ENCODE measurements at places on chromosomes 11 and 22.

- DNase-seq: no peak
Measured at GRCh38 chr11:33179348-33179803, 18.1 kb upstream of the CSTF3 start.

- peak; percentile 91 for DNase-seq
Measured at GRCh38 chr22:46934746-46935491, 172.5 kb downstream of the TBC1D22A start.

DNA sequence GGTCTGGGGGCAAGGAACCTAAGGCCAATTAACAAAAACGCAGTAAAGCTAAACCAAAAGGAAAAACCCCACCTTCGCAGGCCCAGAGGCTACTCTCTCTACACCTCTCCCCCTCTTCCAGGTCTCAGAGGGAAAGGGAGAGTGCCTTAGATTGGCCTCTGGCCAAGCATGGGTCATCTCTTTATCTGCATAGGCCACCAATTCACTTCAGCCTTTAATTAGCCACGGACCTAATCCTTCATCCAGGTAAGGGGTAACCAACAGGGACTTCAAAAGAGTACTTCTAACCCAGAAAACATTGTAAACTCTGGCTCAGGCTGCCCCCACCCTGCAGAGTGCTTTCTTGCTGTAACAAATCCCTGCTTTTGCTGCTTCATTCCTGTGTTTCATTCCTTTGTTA lies 9.4 kb downstream of the VSTM5 start:
- DNase-seq: no peak

- DNase-seq: no peak
Measured at GRCh38 chr11:14766585-14766984, 123.0 kb downstream of the PDE3B start.

GRCh38 chr11:59822989-59823566 lies 12.5 kb upstream of the MRPL16 start:
- peak; percentile 34 for DNase-seq

GRCh38 chr11:32259641-32260081 lies 168.8 kb downstream of the RCN1 start:
- DNase-seq: peak; percentile 78

DNA sequence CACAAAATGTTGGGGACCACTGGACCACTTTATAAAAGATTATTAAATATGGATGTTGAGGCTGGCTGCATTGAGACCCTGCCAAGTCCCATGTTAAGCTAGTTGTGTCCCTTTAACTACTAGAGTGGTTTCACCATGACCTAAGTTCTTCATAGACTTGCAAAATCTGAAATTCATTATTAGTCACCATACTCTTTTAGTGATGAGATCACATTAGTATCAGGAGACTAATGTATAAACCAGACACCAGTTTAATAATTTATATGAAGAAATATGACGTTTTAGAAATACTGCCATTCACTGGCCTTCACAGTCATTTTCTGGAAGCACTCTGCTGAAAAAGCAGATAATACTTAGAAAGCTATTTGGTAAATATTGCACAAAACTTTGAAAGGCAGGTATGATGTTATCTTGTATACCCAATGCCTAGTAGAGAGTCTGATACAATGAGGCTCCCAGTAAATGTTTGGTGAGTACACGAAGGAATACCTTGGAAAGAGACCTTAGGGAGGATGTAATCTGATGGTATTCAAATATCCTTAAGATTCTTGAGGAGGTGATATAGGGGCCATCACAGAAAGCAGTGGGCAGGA lies 728.2 kb upstream of the ANO5 start:
- DNase-seq: no peak

DNA sequence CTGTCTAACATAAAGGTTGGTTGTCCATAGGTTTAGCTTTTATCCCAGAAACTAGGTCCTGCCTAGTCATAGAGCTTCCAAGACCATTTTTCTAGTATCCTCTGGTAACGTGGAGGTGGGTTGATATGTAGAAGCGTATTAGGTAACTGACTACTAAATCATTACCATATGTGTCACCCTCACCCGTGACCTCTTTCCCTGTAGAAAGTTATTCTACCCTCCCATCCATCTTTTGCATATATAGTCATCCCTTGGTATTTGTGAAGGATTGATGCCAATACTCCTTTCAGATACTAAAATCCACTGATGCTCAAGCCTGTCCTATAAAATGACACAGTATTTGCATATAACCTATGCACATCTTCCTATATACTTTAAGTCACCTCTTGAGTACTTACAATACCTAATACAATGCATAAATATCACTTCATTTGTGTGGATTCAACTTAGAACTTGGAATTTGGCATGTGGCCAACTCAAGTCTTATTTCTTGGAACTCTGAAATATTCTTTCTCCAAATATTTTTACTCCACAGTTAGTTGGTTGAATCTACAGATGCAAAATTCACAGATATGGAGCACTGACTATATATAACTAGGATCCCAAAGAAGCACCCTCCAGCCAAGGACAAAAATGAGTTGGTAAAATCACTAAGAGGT lies 497.0 kb upstream of the TENM4 start:
- DNase-seq: no peak

GRCh38 chr22:44561139-44561840 lies 63.3 kb upstream of the RTL6 start:
- no peak for DNase-seq

- DNase-seq: no peak
Measured at GRCh38 chr22:17976121-17976520, 48.2 kb downstream of the MICAL3 start.

DNA sequence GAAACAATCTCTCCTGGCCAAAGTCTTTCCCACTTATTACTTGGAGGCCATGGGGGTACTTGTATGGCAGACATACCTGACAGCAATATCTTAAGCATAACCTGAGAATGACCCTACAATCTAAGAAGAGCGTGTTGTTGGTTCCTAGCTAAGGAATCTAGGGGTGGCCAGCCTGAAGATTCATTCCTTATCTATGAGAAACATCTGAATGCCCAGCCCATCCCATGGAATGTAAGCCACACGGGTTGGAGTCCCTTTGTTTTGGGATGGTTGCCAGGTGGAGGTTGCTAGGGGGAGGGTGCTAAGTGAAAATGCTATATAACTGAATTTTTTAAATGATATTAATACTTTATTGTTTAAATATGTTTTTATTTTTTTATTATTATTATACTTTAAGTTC lies 725.0 kb downstream of the ETS1 start:
- no peak for DNase-seq

DNA sequence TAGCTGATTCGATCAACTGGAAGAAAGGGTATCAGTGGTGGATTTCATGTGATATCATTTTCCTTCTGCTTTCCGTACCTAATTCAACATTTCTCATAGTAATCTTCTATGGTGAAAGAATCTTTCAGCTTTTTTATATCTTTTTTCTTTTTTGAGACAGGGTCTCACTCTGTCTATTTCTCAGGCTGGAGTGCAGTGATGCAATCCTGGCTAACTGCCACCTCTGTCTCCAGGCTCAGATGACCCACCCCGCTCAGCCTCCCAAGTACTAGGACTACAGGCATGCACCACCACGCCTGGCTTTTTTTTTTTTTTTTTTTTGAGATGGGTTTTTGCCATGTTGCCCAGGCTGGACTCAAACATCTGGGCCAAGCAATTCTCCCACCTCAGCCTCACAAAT lies 18.6 kb upstream of the CHORDC1 start:
- no peak for DNase-seq

DNA sequence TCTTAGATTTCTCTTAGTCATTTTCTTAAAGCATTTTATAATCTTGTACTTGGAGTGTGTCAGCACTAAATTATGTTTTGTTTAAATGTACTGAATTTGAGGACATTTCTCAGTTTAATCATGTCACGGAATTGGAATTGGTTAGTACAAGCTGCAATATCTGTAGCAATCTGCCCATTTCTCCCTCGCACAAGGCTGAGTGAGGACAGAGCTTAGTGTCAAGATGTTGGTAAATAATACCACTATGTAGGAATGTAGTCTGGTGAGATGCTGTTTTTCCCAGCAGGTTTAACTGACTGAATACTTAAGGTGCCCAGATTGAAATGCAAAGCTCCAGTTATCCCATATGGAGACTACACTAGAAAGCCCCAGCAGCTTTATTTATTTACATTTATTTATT lies 30.6 kb downstream of the SREBF2 start:
- no peak for DNase-seq

DNA sequence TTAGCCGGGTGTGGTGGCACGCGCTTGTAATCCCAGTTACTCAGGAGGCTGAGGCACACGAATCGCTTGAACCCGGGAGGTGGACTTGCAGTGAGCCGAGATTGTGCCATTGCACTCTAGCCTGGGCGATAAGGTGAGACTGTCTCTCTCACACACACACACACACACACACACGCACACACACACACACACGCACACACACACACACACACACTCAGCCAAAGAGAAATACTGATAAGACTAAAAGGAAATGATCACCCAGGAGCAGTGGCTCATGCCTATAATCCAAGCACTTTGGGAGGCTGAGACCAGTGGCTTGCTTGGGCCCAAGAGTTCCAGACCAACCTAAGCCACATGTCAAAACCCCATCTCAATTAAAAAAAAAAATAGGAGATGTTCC lies 20.8 kb downstream of the HSPA8 start:
- no peak for DNase-seq

- no peak for DNase-seq
Measured at GRCh38 chr11:70555078-70555477, 156.7 kb downstream of the CTTN start.

DNA sequence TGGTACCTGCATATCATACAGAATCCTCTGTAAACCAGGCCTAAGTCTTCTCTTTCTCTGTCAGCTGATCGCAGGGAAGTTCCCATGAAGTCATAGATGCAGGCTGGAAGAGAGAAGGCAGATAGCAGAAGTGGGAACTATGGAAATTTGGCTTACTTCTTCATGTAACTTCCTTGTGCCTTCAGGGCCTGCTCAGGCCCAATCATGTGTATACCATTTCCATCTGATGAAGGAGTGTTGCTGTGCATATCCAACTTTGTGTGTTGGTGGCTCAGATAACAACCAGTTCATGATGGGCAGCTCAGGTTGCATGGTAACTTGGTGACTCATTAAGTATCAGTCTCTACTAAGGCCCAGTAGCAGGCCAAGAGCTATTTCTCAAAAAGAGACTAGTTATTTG lies 53.1 kb upstream of the CEP295 start:
- DNase-seq: no peak

GRCh38 chr11:25981998-25982397 lies 349.9 kb upstream of the ANO3 start:
- DNase-seq: peak; percentile 71

- DNase-seq: no peak
Measured at GRCh38 chr11:100192181-100192580, 494.9 kb upstream of the ARHGAP42 start.

DNA sequence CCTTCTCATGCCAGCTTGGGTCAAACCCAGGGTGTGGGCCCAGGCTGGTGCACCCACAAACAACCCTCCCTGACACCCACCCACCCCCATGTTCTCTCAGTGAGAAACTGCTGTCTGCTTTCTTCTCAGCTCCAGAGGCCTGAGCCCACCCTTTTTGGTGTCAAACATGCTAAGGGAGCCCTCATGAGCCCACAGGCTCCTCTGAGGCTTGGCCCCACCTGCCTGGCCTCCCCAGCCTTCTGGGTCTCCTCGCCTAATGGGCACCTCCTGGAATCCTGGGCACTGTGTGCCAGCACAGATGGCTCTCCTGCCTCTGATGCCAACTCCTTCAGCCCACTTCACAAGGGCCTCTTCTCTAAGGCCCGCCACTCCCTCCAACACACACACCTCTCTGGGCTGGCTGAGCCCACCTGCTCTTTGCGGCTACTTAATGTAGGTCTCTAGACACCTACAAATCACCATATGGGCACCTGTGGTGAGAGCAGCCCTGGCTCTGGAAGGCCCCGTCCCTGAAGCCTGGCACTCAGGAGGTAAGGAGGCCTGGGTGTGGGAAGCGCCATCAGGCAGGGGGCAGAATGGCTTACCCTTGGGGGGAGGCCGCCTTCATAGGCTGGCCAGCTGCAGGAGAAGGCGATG lies 4.4 kb downstream of the NAGA start:
- DNase-seq: no peak

DNA sequence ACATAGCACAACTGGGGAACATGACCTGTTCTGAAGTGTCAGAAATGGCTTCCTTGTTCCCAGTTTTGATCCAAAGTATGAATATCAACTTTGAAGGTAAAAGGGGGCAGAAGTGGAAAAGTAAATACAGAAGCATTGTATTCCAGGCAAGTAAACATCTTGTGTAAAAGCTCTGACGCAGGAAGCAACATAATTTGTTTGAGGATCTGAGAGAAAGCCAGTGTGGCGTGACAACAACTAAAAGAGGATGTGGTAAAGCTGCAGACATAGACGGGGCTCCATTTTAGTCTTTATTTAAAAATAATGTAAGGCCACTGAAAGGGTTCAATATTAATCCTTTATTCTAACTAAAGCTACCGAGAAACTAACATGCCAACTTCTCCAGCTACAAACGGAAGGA lies 310.2 kb downstream of the DLG2 start:
- DNase-seq: no peak

GRCh38 chr11:18280438-18281045 lies 14.5 kb downstream of the SAA1 start:
- no peak for DNase-seq

DNA sequence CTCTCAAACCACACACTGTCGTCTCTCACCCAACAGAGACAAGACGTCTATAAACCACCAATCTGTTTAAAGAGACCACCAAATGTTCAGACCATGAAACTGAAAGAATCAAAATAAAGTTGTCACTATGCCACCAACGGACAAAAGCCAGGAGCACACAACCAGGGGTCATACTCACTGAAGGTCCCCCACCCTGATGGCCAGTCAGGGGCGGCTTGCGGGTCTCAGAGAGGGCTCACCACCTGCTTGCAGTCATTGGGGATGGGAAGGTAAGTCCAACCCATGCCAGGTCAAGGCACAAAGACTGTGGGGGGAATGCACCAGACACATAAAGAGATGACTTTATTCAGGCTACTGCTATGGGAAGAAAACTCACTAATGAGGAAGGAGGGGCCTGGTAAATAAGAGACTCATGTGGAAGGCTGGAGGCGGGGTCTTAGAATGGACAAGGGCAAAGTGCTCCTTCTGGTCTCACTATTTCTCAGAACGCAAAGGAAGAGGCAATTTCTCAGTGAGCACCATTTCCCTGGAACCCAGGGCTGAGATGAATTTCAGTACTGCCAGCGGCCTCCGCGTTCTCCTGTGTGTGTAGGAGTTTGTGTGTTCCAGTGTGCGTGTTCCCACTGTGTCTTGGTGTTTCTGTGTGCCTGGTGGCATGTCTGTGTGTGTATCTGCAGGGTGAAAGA lies 17.3 kb downstream of the SCARF2 start:
- DNase-seq: no peak

GRCh38 chr22:37273126-37273845 lies 9.0 kb upstream of the CYTH4 start:
- DNase-seq: peak; percentile 68

DNA sequence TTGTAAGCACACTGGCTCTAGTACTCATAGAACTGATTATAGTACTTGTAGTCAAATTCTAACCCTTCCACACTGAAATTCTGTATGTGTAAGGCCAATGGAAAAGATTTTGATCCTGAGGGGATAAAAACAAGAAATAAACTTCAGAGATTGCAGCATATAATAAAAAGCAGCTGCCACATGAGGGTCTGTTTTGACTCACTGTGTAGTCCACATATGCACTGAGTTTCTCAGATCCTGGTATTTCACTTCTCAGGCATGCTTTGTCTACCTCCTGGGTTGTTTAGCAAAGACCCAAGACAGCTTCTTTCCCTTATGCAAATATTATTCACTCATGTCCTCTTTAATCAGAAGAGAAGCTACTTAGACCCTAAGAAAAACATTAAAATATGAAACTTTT lies 71.1 kb upstream of the SLC5A12 start:
- peak; percentile 41 for DNase-seq

Data from astrocyte of the spinal cord (primary cell).